ENCODE measurements at places on chromosomes 3 and 15.
A peak's percentile ranks its signal among the peaks of the same experiment; 100 is the strongest.

DNA sequence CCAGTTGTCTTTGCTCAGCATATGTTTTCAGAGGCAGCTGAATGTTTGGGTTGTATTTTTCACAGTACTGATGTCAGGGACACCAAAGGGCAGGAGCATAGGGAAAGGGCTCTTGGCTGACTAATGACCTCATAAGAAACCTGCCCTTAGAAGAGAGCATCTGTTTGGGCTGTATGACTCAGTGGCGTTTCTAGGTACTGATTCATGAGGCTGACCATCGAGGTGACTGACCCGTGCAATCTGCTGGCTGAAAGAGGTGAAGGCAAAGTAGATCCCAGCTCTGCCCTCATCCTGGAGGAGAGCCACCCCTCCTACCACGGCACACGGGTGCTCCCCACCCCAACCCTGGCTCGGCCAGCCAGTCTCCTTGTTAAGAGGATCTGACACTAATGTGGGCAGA is 8.3 kb downstream of the LMCD1 start:
- no peak for DNase-seq

GRCh38 chr3:127070776-127071175 is 87.9 kb downstream of the PLXNA1 start:
- no peak for DNase-seq

- DNase-seq, result peak; percentile 49
Measured at GRCh38 chr15:42879443-42879842, 41.1 kb downstream of the TTBK2 start.

GRCh38 chr15:43648649-43649429 is at the start of gene CATSPER2:
CATSPER2 (minus strand) TSS chr15:43648844; CDS start chr15:43648061, 783 bp downstream.
- no peak for DNase-seq

- DNase-seq, result no peak
Measured at GRCh38 chr15:63243101-63243500, 34.3 kb upstream of the APH1B start.

- no peak for DNase-seq
Measured at GRCh38 chr3:113771993-113772392, 25.2 kb downstream of the ATP6V1A start.

GRCh38 chr15:54619180-54619579 is 577.6 kb downstream of the RSL24D1 start:
- no peak for DNase-seq

DNA sequence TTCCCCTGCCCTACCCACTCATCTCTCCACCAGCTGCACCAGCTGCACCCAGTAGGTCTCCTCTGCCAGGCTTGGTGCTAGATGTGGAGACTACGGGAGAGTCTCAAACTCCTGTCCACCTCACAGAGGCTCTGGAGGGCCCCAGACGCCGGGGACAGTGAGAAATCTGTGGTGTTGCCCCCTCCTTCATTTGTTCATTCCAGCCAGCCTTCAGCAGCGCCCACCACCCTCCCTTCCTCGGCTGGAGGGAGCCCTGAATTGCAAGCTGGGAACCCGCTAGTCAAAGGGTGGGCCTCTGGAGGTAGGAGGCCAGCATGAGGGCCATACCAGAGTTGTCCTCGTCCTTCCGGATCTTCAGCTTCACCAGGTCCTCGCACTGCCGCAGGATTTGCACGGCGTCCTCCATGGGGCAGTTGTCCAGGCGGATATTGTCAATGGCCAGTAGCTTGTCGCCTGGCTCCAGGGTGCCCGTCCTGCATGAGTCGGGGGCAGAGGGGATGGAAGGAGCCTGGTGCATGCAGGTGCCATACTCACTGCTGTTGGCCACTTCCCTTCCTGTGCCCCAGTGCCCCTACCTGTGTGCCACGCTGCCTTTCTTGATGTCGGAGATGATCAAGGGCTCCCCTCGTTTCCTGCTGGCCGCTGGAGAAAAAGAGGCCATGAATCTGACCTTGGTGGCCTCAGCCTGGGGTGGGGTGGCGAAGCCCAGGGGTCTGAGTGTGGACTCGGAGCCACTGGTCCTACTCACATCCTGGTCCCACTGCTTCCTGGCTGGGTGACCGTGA is 29.1 kb downstream of the GRIP2 start:
- DNase-seq, result no peak

DNA sequence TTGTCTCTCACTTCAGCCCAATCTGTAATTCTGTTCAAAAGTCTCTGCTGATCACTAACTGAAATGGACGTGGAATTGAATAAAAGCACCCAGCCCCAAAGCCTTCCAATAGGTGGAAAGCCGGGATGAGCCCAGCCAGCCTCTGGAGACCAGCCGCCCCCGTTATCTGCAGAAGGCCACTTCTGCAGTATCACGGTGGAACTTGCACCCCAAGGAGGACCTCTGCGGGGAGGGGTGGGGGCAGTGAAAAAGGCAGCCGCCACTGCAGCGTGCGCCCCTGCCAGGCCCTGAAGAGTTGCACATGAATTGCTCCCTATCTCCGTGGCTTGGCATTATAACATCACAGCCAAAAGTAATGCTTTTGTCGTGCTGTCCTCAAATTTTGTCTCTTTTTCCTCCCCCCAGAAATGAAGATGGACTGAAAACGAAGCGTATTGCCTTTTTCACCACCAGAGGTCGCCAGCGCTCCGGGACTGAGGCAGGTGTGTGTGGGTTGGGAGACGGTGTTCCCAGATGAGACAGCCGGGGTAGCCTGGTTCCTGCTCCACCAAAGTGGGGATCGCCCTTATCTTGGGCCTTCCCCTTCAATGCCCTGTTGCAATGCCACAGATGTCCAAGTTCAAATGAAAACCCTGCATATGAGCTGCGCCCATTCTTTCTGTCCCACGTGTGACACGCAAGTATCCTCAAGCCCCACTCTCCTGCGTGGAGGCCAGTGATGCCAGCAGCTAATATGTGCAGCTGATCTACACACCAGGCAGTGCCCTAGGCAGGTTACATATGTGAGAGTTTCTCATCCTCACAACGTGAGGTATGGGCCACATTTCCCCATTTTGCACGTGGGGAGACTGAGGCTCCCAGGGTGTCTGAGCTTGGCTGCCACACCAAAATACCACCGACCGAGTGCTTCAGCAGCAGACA is 96.0 kb downstream of the LRRK1 start:
- peak; percentile 19 for DNase-seq

DNA sequence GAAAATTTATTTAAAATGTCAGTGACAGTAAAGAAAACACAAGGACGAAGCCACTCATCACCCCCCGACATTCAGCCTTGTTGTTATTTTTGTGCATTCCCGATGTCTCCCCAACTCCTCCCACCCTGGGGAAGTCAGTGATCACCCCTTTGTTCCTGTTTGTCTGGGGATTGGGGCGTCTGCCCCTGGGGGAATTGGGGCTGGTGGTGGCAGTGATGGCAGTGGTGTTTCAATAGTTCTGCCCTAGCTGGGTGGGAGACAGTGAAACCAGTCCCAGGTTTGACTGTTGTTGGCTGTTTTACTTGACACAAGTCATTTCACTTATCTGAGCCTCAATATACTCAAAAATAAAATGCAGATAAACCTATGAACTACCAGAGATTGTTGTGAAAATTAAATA is 33.5 kb downstream of the IRAK2 start:
- DNase-seq, result no peak

All from NCI-H2029 (cell line).